GM12864 (cell line): ENCODE measurements at places on chromosomes 5 and 9.

GRCh38 chr5:35575578-35575977, 42.1 kb upstream of the SPEF2 start:
- no peak for DNase-seq

DNA sequence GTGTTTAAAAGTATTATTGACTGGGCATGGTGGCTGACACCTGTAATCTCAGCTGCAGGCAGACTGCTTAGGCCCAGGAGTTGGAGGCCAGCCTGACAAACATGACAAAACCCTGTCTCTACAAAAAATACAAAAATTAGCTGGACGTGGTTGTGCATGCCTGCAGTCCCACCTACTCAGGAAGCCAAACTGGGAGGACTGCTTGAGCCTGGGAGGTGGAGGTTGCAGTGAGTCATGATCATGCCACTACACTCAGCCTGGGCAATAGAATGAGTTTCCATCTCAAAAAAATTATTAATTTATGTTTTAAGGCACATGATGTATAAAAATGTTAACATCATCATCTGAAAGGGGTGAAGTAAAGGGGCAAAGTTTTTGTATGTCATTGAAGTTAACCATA, 49.7 kb upstream of the FNIP1 start:
- DNase-seq = no peak

DNA sequence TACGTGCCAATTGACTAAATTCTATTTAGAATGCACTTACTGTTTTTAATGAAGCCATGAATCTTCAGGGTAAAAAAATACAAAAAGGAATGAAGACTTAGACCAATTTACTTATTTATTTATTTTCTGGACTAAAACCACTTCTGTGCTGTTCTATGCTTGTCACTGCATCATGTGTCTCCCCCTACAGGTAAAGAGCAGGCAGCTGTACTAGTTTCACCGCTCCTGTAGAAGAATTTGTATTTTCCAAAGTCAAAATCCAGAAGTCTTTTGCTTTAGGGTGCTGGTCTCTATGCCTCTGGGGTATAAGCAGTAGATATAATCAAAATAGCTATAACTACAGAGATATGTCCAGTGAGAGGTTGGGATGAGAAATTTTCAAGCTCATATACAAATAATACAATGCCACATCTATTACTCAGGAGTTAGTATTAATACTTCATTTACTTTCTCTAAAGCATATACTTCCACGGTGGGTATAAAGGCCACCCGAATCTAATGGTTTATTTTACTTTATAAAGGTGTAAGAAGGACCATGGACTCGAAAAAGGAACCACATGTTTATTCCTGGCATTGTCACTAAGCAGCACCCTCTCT, 591.5 kb downstream of the RAB3C start:
- no peak for DNase-seq

DNA sequence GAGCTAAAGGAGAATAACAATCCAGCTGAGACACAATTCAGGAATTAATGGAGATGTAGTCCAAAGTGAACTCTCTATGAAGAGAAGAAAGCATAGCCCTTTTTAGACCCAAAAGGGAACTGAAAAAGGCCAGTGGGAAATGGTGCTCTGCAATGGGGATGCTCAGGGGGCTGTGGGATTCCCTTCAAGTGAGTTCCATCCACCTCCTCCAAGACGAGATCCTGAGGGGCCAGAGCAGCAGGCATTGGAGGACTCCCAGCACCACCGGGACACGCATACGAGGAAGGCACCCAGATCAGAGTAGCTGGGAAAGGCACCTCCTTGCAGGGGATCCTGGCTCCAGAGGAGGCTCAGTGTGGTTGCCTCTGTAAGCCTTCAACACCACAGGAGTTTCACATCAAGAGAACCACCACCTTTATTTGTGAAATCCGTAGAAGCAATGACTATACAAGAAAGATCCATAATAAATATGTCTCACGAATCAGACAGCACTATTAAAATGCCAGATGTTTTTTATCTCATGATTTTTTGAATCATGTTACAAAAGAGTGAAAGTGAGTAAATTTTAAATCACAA, 288.2 kb downstream of the MED10 start:
- DNase-seq = no peak

DNA sequence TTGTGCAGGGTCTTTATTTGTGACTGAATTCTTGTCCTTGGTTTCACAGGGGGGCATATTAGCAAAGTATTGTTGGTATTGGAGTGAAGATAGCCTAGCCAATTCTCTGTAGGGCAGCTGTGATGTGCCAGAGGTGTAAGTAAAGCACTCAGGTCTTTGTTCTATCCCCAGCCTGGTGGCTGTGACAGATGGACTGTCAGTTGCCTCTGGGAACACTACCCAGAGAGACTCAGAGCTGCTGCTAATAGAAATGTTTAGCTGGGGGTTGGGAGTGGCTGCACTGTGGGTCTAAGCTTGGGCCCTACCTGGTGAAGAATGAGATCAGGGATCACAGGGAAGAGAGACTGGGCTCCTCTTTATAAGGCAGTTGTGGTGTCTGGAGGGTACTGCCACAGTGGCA, 1006.5 kb upstream of the TYRP1 start:
- no peak for DNase-seq

- no peak for DNase-seq
Observed at GRCh38 chr5:96649681-96650540, 12.3 kb upstream of the CAST start.

DNA sequence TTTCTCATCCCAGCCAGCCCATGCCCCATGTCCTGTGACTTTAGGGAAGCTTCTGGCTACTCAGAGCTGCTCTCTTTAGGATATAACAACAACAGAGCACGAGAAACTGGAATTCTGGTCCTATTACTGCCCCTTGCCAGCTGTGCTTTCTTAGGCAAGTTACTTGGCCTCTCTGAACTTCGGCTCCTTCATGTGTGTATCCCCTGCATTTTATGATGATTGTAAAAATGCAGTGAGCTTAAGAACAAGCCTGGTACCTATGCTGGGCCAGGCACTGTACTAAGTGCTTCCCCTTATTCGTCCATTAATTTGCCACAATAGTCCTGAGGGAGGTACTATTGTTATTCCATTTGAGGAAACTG, 54.5 kb downstream of the ABCA1 start:
- DNase-seq = no peak

- no peak for DNase-seq
Observed at GRCh38 chr9:110579862-110580219, 300 bp upstream of the SVEP1 start.
